G401 (cell line): ENCODE measurements at places on chromosomes 11 and 22. TPM values are rescaled to one million over a fixed set of nuclear protein-coding genes. Genes with fewer than 3 reads are reported as not detected.

DNA sequence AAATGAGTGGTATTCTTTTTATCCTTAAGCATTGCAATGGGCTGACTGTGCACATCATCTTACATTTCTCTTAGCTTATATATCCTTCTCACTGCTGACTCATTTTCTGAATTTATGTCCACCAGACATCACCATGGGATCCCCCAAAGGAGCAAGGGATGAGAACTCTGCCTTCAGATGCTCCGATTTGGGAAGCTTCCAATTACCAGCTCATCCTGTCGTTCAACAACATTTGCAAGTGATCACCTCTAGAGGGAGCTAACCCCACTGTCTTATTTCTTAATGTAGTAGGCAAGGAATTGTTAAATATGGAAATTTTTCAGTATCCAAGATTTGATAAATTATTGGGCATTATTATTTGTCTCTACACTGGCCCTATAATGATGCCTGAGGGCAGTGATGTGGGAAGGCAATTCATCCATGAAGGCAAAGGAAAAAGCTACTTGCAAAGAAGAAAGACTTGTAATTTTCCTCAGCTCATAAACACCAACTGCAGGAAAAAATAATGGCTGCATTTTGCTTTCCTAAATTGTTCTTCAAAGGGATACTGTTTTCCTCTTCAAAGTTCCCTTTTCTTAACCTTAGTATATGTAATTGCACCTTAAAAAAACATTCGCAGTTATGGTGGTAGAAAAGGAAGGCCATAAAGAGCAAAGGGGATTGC lies 102.4 kb upstream of the FSHB start:
- DNase-seq = peak; percentile 19

DNA sequence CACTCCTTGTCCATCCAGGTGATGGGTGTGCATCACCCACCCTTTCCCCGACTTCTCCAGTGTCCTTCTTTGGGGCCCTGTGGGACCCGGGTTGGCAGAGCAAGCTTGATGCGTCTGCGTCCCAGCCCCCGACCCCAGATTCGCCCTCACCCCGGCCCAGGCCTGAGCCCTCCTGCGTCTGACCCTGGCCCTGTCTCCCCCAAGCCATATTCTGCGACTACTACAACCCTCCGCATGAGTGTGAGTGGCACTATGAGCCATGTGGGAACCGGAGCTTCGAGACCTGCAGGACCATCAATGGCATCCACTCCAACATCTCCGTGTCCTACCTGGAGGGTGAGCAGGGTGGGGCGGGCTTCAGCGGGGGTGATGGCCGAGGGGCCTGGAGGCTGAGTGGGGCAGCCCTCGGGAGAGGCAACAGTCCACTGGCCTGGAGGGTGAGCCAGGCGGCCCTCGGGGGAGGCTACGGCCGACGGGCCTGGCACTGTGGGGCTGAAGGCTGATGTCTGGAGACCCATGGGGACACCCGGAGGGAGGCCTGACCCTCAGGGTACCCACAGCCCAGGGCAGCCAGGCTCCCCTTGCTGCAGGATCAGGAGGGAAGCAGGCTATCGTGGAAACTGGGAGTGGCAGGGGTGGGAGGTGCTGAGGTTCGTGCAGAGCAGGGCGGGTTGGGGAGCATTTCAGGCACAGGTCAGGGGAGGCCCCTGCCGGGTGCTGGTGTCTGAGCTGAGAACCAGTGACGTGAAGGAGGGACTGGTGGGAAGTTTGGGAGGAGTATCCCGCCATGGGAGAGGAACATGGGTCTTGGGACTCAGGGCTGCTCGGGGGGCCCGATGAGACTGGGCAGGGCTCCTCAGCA lies 15.3 kb downstream of the MUC2 start:
- no peak for DNase-seq

GRCh38 chr11:57458410-57459163 lies 1.7 kb upstream of the RTN4RL2 start:
- DNase-seq = peak; percentile 24

GRCh38 chr11:15159085-15159484 lies 44.4 kb downstream of the INSC start:
- DNase-seq = no peak

- no peak for DNase-seq
Observed at GRCh38 chr11:76767659-76768058, 15.5 kb upstream of the TSKU start.

- DNase-seq = no peak
Observed at GRCh38 chr11:68940651-68941323, 37.1 kb downstream of the IGHMBP2 start.

GRCh38 chr22:19700790-19701419 lies 13.4 kb upstream of the SEPTIN5 start:
- DNase-seq = no peak

- DNase-seq = no peak
Observed at GRCh38 chr11:112631333-112631732, 329.9 kb upstream of the NCAM1 start.

- no peak for DNase-seq
Observed at GRCh38 chr11:61110255-61111049, 8.2 kb downstream of the CD5 start.

DNA sequence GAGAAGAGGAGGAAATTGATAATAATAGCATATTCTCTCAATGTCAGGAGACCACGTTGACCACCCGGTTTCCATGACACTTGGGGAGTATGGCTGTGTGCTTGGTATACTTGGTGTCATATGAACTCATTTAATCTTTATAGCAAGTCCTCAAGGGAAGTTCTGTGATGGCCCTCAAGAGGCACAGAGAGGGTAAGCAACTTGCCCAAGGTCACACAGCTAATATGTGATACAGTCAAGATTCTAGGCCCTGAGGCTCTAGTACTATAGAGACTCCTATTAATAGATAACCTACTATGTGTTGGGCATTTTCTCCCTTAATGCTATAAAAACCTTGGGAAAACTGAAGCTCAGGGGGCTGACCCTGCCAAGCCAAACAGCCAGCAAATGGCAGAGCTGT lies 10.6 kb upstream of the CACNG2 start:
- no peak for DNase-seq

GRCh38 chr22:45253039-45253641 lies 12.4 kb upstream of the KIAA0930 start:
- DNase-seq = no peak

DNA sequence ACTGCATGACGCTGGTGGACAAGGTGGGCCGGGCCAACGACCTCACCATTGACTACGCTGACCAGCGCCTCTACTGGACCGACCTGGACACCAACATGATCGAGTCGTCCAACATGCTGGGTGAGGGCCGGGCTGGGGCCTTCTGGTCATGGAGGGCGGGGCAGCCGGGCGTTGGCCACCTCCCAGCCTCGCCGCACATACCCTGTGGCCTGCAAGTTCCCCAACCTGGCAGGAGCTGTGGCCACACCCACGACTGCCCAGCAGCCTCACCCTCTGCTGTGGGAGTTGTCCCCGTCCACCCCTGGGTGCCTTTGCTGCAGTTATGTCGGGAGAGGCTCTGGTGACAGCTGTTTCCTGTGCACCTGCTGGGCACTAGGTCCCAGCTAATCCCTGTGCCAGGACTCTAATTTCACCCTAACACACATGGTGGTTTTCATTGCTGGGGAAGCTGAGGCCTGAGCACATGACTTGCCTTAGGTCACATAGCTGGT lies 49.0 kb upstream of the PPP6R3 start:
- DNase-seq = no peak

Gene SERGEF
- total RNA-seq = 28.2 and 111 TPM in 2 replicates

Gene SEC14L2
- 13.1 and 15.8 TPM in 2 replicates for total RNA-seq

Gene PGA3
- not detected in 2 replicates for total RNA-seq

Gene WT1
- not detected in 2 replicates for total RNA-seq
